OCI-M1 (cell line): ENCODE measurements at places on chromosomes 5 and 9.

- DNase-seq: no peak
Measured at GRCh38 chr9:7370988-7371387, 428.6 kb downstream of the DMAC1 start.

- DNase-seq: no peak
Measured at GRCh38 chr5:163822548-163822947, 317.1 kb downstream of the MAT2B start.

DNA sequence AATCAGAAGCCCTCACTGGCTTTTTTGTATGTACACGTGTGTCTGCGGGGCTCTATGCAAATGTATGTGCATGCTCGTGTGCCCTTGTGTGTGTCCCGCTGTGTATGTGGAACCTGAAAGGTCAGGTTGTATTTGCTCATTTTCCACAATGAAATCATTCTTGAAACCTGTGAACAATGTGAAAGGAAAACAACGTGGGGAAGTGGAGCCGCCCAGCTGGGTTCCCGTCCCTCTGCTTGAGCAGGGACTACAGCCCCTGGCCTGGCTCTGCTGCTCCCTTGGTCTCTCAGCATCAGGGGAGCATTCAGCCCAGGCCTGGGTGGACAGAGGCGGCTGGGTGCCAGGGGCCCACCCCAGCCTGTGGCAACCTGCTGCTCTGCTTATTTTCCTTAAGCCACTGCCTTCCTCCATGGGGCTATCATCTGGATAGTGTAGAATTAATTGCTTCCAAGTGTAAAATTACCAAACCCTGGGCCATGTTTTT is 3.0 kb downstream of the ECSCR start:
- no peak for DNase-seq

DNA sequence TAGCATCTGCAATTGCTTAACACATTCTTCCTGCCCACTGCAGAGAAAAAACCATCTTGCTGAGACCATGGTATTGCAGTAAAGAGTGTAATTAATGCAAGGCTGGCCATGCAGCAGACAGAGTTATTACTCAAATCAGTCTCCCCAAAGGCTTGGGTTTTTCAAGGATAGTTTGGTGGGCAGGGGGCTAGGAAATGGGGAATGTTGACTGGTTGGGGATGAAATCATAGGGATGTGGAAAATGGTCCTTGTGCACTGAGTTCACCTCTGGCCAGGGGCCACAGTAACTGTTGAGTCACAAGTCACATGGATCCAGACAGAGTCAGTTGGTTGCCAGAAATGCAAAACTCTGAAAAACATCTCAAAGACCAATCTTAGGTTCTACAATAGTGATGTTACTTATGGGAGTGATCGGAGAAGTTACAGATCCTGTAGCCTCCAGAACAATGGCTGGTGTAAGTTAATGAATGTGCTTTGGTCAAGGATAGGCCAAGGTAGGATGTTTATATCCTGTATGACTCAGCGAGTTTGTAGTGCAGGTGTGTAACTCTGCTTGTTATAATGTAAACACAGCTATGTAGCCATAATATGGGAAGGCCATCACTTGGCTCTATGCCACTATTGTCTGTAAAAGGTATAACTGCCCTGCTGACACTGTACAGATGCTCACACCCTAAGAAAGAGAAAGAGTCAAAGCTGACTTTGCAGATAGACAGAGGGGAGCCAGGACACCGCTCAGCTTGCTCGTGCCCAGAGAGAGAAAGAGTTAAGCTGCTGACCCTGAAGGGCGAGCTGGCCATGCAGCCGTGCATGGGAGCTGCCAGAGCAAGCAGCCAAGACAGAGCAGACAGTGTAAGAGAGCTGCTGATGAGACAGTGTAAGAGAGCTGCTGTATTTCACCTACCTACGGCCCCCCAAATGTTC is 27.2 kb downstream of the C9orf152 start:
- no peak for DNase-seq

GRCh38 chr9:14911046-14911445 is 818 bp upstream of the FREM1 start:
- no peak for DNase-seq

DNA sequence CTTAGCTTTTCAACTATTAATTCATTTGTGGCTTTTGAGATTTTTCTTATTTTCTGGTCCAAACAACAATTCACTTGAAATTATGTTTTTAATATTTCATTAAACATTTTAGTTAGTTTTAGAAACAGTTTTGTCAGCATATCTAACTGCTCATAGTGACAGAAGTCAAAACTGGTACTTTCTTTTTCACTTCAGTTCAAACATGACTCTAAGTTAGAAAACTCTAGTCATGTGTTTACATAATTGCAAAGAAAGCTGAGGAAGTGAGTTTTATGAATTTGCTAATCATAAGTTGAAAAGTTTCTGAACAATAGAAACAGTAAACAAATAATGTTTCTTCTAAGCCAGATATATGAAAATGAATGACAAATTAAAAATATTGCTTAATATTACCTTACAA is 1931.0 kb downstream of the EFNA5 start:
- peak; percentile 13 for DNase-seq

- DNase-seq: no peak
Measured at GRCh38 chr5:14588145-14588544, 6.6 kb downstream of the OTULINL start.

DNA sequence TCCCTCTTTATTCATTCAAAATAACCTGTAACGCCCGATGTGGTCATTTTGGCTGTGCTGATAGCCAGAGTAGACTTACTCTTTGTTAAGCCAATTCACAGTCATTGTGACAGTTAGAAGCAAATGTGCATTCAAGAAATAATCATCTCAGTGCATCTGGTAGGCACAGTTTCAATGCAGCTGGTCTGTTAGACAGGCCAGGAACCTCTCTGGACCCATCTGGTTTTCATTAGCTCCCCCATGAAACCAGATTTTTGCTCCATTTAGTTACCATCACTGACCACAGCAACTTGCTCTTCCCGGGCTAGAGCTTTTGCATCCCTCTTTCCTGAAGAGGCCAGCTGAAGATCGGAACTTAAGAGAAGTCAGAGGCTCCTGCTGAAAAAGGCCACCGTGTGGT is 284.2 kb downstream of the NSG2 start:
- no peak for DNase-seq

DNA sequence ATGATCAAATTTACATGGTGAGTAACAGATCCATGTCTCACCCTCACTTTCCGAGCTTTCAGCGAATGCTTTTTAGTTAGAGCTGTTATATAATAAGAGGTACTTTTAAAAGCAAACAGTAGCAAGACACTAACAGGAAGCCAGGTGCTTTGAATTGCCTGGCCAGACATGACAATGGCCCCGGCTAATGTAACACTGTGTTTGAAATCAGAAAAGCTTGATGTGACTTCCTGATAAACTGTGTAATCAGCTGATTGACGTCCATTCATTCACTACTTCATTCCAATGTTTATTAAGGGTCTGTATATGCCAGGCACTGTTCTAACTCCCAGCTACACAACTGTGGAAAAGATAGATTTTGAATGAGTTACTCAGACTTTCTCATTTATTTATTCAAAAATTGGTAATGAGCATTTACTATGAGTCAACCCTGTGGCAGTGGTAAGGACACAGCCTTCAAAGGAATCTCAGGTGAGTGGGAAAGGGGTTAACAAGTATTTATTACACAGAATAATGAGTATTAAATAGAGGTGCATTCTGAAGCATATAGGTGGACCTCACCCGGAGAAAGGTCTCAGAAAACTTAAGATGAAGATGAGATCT is 26.6 kb downstream of the DPYSL3 start:
- no peak for DNase-seq

DNA sequence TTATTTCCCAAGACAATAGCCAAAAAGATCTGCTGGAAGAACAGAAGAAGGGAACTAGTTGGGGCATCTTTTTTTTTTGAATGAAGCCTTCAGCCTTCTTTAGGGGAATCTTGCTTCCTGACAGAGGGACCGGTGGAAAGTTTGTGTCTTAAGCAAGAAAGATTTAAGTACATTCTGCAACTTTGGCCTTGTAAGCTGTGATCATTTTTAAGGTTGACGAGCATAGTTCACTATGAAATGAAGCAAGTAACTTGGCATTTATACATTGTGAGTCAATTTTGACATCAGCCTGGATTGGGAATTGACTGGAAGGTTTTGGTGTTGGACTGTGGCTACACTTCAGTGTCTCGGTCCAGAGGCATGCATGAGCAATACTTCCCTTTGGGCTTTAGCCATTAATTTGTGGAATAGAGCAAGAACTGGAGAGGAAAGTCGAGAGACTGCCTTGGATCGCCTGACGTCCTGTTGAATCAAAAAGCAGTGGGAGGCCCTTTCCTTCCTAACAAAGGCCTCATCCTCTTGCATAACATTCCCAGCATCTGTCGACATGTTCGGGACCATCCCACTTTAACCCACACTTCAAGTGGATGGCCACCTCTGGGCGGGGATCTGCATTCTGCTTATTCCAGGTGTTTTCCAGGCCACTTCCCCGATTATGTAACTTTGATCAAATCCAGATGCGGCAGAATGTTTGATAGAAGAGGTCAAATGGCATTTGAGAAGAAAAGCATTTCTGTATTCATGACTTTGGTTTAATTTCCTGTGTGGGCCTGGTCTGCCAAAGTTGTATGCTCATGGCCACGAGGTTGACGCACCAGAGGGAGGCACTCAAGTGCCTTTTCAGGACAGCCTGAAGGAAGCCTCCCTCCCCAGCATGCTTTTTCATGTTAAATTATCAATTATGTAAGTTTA is 12.5 kb downstream of the ABL1 start:
- no peak for DNase-seq

GRCh38 chr9:71646131-71646530 is 122.2 kb downstream of the CEMIP2 start:
- DNase-seq: peak; percentile 43

DNA sequence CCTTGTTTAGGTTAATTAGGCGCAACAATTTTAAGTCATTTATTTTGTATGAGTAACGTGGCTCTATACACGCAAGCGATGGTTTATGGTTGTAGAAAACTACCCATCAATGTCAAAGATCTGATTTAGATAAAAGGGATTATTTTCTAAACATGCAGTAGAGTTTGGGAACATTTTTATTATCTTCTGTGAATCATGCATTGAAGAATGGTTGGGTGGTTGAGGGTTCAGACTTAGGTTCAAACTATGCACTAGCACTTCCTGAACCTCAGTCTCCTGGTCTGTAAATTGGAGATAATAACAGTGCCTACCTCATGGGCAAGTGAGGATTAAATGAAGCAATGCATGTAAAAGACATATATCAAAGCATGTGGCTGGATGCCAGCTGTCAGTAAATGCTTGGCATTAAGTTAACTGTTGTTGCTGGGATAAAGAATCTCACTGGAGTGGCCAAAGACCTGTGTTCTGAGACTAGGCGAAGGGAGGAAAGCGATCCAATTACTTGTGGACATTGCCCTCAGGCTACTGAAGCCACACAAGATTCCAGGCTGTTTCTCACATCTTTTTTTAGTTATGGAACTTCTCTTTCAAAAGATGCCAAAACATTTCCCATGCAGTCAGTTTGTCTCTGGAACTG is 1.1 kb upstream of the OTULINL start:
- no peak for DNase-seq

GRCh38 chr5:84436866-84437265 is 52.2 kb upstream of the EDIL3 start:
- no peak for DNase-seq

DNA sequence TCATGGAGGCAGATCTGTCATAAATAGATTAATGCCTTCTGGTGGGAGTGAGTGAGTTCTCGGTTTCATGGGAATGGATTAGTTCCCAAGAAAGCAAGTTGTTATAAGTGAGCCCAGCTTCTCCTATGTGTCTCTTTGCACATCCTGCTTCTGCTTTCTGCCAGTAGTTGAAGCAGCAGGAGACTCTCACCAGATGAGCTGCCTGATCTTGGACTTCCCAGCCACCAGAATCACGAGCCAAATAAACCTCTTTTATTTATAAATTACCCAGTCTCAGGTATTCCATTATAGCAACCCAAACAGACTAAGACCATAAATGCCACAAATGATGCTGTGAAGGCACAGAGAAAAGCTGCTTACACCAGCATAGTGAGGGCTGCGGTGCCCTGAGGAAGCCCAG is 28.9 kb downstream of the BHMT start:
- no peak for DNase-seq

DNA sequence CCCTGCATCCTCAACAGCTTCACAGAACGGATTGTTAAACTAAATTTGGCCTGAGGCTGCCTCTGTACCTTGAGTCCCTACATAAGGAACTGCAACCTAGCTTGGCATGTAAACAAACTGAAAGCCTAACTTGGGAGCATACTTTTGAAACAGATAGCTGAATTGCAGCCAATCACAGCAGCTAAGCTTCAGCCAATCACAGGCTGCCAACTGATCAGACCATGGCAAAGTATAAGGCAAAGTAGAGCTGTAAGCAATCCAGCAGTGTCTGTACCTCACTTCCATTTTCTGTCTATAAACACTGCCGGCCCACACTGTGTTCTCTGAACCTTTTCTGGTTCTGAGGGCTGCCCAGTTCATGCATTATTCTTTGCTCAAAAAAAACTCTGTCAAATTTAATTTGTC is 8.9 kb upstream of the ZNF483 start:
- peak; percentile 70 for DNase-seq

DNA sequence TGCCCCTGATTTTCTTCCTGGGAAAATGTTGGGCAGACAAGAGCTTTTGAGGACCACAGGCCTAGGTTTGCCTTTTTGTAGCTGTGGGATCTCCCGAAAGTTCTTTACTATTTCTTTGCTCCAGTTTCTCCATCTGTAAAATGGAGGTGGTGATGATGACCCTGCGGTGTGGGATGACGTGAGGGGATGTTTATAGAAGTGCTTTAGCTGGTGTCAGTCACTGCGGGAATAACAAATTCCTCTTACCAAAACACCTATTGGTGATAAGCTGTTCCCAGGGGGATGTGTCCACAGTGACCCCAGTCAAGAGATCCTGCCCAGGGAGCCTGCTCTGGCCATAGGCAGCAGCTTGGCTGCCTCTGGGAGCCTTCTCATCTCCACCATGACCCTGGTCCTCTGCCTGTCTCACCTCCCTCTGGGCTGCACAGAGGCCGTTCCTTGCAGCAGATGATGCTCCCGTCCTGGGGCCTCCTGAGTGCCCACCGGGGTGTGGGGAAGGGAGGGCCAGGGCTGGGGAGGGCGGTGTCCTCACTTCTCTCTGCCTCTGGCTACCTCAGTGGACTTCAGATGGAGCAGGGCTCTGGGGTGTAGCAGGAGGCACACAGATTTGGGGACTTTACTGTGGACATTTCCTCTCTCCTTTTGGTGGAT is 77.2 kb downstream of the COL15A1 start:
- DNase-seq: no peak
